ENCODE measurements at places on chromosomes 11 and 22.

DNA sequence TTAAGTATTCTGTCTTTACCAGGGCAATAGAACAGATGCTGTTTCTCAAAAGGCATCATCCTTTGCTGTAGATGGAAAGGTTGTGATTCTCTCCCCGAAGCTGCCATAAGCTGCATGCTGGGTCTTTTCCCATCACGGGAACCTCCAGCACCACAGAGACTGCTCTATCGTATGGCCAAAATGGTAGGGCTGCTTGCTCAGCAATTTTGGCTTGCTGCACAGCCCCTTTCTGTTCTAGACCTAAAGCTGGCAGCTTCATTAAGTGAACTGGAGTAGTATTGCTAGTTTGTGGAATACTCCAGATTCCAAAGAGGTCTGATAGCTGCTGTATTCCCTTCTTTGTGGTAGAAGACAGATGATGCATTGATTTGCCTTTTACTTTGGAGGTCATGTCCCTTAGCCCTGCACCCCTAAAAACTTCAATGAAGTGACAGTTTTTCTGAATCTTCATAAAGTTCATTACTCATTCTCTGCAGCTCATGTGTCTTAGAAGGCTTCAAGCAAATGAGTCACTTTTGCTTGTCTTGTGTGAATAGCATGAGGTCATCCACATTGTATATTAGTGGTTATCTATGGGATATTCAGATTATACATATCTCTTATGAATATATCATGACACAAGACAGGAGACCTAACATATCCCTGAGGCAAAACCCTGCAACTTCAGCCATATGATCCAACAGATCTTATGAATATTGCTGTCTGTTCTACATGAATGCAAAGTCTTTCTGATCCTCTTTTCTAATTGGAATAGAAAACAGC, 245.3 kb downstream of the FAM76B start:
- DNase-seq: no peak

- no peak for DNase-seq
Measured at GRCh38 chr22:41833369-41834004, 582 bp downstream of the SREBF2 start.

GRCh38 chr11:64891215-64891848, 12.9 kb upstream of the EHD1 start:
- no peak for DNase-seq

DNA sequence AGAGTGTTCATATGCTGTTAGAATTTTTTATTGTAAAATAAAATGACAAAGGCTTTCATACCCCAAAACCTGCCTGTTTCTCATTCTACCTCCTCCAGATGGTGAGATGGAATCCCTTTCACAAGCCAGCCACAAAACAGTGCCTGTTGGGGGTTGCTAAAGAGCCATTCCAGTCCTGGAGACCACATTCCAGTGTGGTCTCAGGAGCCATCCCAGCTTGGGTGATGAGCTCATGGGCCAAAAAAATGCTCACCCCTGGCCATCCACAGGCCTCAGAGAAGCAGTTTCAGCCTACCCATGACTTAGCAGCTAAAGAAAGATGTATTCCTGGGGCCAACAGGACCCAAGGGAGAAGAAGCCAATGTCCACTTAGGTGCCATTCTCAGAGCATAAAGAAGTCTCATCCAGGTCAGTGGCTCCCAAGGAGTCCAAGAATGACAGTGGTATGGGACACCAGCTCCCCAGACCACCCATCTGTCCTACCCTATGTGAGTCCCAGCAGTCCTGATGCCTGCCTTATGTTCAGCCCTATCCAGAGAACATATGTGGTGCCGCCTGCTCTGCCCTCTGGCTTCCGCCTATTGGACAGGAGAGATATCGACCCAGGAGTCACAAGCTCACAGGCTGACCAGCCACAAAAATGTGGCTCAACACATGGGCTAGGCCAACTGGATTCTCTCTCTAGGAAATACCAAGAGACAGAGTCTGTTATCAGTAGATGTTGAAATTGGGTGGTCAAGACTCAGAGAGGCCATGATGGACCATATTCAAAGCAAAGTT, 26.4 kb downstream of the C11orf91 start:
- no peak for DNase-seq

DNA sequence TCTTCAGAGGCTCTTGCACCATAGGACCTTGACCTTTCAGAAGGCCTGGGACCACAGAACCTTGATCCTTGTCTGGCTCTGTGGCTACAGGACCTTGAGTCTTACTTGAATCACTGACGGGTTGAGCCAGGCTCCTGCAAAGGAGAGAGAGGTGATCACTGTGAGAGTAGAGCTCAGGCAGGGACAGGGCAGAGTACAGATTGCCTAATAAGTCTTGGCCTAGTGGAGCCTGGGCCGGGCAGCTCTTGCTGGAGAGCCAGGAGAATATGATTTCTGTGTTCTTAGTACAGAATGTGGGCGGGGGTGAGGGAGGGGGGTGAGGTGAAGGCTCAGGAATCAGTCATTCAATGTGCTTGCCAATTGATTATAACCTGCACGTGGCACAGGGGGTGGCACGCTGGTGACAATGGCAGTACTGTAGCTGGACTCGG, 26.0 kb downstream of the SERPINH1 start:
- no peak for DNase-seq

Data from SW 1271 (cell line).